ENCODE measurements at places on chromosomes 3 and 15.

- DNase-seq = no peak
Observed at GRCh38 chr3:169637731-169638130, 25.8 kb downstream of the MECOM start.

DNA sequence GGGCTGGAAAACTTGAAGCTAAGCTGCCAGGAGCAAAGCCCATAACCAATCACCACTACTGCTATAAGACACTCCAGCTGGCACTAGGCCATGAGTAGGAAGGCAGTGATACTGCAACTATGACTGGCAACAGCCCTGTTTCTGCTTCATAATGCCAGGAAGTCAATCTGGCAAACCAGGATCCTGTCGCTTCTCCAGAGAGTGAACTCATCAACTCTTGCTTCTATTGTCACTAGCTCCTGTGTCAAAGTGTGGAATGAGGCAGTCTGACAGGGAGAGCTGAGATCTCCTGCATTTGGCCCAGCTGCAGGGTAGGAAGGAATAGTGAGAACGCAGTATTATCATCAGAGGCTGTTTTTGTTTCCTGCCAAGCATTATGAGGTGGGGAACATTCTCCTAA is 105.3 kb downstream of the CTNNB1 start:
- DNase-seq = no peak

DNA sequence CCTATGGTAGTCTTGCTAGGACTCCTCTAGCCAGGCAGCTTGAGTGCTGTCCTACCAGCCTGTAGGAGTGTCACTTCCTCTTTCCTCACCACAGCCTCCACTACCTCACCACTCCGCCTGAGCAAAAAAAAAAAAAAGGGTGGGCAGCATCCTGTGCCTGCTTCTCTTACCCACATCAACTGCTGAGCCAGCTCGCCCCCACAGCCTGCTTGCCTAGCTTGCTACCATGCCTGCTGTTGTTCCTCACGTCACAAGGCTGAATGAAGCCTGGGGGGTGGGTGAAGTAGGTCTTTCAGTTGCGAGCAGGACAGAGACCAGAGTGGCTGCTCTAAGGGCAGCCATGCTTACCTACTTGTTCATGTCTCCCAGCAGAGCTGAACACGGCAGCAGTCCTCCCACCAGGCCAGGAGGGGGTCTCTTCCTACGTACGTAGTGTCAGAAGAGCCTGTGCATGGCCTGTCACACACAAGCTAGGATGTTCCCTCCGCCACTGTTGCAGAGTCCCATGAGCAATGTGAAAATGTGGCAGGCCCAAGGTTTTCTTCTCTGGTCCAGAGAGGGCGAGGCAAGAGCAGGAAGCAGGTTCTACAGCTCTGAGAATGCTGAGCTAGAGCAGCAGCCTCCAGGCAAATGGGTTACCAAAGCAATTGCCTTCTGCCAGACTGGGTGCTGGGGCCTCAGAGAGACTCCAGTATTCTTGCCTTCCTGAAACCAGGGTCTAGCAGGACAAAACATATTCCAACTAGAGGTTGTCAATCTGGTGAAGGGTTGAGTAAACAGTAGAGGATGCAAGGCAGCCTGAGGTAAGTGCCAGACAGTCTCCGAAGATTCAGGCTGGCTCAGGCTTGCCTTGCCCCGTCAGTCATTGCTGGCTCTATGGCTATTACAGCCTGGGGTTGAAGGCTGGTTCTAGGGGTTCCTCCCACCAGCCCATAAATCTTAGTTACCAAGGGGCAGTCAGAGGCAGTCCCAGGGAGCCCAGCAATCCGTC is 8.1 kb downstream of the PPM1M start:
- DNase-seq = no peak

DNA sequence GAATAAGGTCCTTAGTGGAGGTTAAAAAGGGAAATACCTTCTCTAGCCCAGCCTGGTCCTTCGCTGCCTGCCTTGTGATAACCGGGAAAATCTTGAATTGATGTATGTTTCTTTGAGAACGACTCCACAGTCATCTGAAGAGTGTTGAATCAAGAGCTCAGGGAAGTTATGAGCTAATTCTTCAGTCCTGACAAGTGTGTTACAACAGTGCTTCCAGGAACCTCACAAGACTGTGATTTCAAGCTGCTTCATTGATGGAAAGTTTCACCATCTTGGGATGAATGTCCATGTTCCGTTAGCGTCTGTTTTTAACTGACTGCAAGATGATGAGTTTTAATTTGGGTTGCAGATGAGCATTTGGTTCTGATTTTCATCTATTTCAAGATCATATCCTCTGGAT is 12.4 kb downstream of the TMEM41A start:
- no peak for DNase-seq

GRCh38 chr3:64674591-64675076 is 13.2 kb downstream of the ADAMTS9 start:
- DNase-seq = no peak

GRCh38 chr15:73125219-73125618 is 73.0 kb downstream of the NEO1 start:
- DNase-seq = no peak

DNA sequence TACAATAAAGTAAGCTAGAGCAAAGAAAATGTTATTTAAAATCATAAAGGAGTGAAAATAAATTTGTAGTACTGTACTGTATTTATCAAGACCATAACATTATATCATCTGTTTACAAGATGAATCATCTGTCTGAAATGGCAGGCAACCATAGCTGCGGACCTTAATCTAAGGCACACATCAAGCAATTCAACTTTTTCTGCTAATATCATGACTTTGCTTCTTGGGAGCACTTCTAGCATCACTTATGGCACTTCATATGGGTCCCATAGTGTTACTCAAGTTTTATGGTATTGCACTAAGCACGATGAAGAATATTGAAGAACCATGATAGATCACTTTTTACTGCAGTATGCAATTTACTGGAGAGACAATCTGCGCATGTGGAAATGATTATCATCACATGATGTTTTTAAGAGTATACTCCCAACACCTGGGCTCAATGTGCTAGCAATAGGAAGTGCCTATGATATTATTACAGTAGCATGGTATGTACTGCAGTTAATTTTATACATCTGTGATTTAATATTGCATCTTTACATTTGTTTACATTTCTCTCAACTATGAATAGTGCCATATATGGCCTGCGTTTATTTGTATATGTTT is 137.7 kb upstream of the NECTIN3 start:
- no peak for DNase-seq

GRCh38 chr3:105527949-105528348 is 161.2 kb downstream of the ALCAM start:
- DNase-seq = no peak

DNA sequence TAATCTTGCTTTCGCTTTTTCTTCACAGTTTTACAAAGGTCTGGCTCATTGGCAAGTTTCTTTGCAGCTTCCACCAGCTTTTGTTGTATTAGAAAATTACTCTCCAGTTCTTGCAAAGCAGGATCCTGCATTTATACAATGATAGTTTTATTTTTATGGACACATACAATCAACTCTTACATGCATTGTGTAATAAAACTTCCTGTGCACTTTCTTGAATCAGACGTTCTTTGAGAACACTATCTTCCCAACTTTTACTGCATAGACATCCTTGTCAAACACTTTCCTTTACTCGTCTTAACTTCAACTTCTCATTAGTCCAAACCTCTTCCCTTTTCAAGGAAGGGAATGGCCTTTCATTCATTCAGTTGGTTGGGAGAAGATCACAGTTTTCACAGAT is 71.4 kb upstream of the LMOD3 start:
- DNase-seq = no peak

- DNase-seq = no peak
Observed at GRCh38 chr3:126289096-126289495, 68.1 kb downstream of the KLF15 start.

GRCh38 chr15:48040166-48040817 is 80.5 kb upstream of the SLC24A5 start:
- DNase-seq = no peak

GRCh38 chr3:126782536-126782935 is 78.5 kb downstream of the CHCHD6 start:
- DNase-seq = no peak

GRCh38 chr3:13111173-13111872 is 38.1 kb upstream of the IQSEC1 start:
- no peak for DNase-seq

GRCh38 chr3:7787871-7788828 is 713.5 kb upstream of the LMCD1 start:
- DNase-seq = no peak

DNA sequence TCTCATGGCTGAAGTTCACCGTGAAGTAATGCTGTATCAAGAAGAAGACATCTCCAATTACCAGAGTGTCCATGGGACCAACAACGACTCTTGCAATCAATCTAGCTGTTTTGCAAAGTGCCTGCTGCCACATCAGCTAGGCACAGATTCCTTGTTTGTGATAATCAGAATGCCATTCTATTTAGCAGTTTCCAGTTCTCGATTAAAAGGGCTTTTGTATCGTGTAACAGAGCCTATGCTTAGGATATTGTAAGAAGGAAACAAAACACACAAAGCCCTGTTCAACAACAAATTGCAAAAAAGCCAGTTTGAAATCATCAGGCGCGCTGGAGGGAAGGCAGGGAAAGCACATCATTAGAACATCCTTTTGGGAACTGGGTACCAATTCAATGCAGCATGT is 26.1 kb downstream of the RASGRF1 start:
- no peak for DNase-seq

DNA sequence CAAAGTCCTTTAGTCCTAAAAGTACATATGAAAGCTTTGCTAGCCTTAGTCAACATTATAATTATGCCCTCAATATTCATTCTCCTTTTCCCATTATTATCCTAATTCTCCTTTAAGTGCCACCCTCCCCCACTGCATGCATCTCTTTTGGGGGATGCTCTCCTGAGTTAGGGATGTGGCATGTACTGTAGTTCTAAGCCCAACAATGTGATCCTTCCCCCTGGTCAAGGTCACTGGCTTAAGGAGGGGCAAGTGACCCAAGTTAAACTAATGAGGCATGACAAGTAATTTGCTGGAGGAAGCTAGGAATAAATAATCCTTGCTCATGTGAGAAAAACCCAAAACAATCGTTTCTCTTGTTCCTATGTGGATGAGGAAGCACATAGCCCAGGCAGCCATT is 343.9 kb upstream of the SUCLG2 start:
- DNase-seq = no peak

GRCh38 chr15:42033214-42033873 is 12.5 kb upstream of the PLA2G4E start:
- no peak for DNase-seq

GRCh38 chr3:13278783-13279531 is 141.2 kb downstream of the NUP210 start:
- DNase-seq = no peak

- no peak for DNase-seq
Observed at GRCh38 chr15:75063889-75064288, 40.5 kb downstream of the PPCDC start.

DNA sequence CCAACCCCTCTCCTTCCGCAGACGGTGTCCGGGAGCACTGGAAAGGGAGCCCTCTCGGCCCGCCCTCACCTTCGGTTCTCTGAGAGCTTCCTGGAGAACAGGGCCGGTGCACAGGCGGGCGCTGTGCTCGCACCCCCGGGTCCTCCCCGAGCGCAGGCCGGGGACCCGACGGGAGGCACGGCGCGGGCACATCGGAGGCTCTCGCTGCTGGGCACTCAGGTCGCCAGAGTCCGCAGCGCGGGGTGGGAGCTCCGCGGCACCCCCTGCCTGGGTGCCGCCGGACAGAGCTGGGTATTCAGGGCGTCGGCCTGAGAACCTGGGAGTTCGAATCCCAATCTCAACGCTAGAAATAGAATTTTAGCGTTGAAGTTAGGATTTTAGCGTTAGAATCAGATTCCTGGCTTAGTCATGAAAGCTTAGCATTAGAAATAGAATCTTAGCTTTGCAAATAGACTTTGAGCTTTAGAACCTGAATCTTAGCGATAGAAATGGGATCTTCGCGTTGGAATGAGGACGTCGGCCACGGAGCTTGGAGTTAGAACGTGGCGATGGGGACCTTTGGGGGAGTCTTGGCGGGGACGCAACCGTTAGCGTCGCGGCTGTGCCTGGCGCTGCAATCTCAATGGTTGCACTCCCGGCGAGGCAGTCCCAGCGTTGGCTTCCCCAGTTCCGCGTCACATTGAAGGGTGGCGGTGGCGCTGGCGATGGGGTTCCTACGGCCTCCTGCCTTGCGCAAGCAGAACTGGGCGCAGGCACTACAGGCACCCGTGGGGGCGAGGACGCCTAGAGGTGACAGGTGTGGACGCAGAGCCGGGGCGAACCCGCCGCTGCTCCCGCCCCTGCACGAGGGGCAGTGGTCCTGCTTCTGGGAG is 549 bp downstream of the TRH start:
- DNase-seq = no peak

DNA sequence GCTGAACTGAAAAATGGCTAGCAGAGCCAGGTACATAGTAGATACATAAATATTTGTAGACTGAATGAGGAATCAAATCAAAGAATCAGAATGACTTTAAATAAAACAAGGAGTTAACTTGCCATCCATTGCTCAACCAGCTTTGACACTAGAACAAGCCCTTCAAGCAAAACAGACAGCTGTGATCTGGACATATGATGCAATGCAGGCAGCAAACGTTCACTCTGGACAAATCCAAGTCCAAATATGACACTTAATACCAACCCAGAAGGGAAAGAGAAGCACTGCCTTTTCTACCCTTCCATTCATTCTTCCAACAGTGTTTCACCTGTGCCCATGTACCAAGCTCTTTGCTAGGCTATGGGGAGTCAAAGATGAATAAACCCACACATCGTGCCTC is 4.5 kb downstream of the THRB start:
- DNase-seq = no peak

DNA sequence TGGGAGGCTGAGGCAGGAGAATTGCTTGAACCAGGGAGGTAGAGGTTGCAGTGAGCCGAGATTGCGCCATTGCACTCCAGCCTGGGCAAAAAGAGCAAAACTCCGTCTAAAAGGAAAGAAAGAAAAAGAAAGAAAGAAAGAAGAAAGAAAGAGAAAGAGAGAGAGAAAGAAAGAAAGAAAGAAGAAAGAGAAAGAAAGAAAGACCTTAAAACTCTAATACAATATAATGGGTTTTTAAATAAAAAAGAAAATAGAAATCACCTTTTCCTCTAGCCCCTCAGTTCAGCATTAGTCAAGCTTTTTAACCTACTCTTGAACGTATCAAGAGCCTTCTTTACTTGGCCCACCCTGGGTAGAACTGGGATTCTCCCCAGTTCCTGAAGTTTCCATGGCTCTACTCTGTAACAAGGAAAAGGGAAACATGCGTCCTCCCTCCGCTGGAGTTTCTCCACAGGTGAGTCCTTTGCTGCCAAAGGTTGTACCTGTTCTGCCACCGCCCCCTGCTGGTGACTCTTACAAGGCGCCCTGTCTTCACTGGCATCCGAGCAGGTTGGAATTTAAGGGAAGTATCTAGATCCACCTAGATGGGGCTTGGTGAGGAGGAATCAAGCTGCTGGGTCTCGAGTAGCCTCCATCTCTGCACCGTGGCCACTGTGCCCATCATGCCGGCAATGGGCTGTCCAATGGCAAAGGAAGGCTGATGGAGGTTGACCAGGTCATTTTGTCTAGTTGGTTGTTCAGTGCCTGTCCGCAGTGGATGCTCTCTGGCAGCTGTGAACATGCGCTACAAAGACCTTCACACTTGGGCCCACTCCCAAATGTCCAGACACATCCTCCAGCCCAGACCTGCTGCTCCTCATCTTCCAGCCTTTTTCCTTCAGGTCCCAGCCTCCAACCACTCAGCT is 20.6 kb upstream of the EPHB3 start:
- peak; percentile 68 for DNase-seq

GRCh38 chr3:172892158-172892557 is 141.6 kb downstream of the ECT2 start:
- DNase-seq = no peak

- DNase-seq = no peak
Observed at GRCh38 chr3:49929291-49930167, at the start of gene MON1A. TSS of gene MON1A (minus strand) at chr3:49929811. CDS start at chr3:49913346, 16,465 bp downstream.
